ENCODE measurements at places on chromosomes 2 and 18.

DNA sequence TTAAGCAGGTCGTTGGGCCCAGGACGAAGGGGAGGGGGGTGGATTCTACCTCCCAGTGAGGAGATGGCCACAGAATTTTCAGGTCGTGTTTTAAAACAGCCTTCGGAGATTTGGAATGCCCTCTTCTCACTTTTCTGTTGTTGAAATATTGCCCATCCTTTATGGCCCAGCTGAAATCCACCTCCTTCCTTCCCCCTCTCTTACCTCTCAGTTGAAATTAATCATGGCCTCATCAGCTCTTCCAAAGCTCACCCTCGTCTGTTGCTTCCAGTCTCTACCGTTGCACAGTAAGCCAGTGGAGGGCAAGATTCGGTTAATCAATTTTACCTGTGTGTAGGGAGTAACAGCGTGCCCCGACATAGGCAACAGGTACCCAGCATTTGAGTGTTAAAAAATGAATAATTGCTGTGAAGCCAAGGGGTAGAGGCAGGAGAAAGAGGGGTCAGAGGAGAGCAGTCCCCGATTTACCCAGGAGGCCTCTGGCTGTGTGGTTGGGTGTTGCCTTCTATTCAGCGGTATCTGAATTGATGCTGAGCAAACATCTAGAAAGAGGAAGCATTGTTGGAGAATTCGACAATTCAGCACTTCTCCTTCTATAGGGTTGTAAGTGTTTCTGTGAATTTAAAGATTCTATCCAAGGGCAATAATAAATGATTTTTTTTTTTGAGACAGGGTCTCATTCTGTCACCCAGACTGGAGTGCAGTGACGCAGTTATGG, 8.6 kb upstream of the PDIA6 start:
- DNase-seq: no peak

DNA sequence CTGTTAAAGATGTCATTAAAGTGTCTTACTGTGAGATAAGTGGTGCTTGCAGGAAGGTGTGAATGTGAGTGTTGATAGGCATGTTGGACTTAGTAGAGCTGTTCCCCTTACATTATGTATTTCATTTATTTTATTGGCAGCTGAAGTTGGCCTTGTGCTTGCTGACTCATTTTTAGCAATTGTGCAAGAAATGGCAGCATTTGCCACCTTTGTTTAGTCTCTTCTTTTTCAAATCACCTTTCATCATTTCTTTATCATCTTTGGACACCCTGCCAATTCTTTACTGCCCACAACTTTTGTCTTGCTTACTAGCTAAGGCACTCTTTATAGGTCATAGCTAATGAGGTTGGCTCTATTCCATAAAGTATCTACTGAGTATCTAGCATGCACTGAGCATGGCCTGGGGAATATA, 130.3 kb upstream of the LYPD6 start:
- DNase-seq: no peak

GRCh38 chr2:190947141-190947540, 66.5 kb downstream of the GLS start:
- peak; percentile 18 for DNase-seq

- no peak for DNase-seq
Measured at GRCh38 chr2:79630060-79630459, 117.2 kb downstream of the CTNNA2 start.

DNA sequence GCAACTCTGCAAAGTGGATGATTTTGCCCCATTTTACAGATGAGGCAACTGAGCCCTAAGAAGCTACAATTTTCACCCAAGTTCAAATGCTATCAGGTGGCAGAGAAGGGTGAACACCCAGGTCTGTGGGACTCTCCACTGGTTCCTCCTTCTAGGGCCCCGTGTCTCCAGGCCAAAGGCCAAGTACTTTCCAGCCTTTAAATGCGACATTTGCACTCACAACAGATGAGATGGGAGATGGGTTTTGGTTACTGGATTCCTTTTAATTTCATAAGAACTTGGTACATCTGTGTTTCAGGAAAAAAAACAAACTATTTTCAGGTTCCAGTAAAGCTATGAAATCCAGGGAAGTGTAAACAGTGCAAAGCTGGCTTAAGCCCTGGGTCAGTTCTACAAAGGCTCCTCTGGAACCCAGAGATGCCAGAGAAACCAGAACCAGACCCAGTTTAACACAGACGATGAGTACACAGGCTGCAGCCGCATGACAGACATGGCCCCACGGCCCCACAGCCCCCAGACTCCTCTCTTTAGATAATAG, 361.7 kb downstream of the ANAPC1 start:
- DNase-seq: no peak
